ENCODE measurements at places on chromosomes 6 and 20.

GRCh38 chr20:41524980-41525613 is 93.1 kb downstream of the CHD6 start:
- DNase-seq = no peak

GRCh38 chr20:36272547-36273220 is 33.5 kb upstream of the DLGAP4 start:
- no peak for DNase-seq

DNA sequence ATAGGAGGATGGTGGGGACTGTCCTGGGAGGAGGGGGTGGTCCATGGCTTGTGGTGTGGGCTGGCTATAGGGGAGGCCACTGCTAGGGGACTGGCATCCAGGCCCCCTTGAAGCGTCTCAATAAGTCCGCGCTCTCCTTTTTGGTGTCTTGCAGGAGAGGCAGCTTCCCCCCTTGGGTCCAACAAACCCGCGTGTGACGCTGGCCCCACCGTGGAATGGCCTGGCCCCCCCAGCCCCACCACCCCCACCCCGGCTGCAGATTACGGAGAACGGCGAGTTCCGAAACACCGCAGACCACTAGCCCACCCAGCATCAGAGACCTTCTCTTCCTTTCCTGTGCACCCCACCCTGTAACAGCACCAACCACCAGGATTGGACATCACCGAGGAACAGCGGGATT is 2.8 kb upstream of the ZBTB9 start:
- no peak for DNase-seq

- no peak for DNase-seq
These were observed 28.2 kb downstream of the ZNF337 start for GRCh38 chr20:25668446-25668845.

GRCh38 chr6:166222631-166223030 is 55.0 kb upstream of the TBXT start:
- DNase-seq = no peak

GRCh38 chr6:516213-516612 is 124.7 kb downstream of the IRF4 start:
- no peak for DNase-seq

GRCh38 chr20:50968289-50968688 is 9.7 kb downstream of the MOCS3 start:
- DNase-seq = no peak

GRCh38 chr20:40433341-40433861 is 255.6 kb downstream of the MAFB start:
- no peak for DNase-seq

DNA sequence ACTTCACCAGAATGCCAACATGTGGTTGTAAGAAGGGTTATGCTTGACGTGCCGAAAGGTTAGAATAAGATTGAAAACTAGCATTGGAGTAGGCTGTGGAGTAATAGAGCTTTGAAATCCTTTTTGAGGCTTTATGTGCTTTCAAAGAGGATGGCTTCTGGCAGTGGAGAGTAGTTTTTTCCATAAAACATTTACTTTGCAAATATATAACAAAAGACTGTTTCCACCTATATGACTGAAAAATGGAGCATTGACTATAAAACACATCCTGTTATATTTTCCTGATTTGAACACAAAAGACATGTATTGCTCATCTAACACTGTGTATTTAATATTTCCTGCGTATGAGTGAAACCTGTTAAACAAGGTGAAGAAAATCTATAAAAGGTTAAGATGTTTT is 38.8 kb downstream of the ZFAND3 start:
- no peak for DNase-seq

GRCh38 chr6:38156818-38157565 is 337.5 kb downstream of the ZFAND3 start:
- no peak for DNase-seq

GRCh38 chr6:118551063-118552053 is 3.3 kb downstream of the PLN start:
- DNase-seq = peak; percentile 5

DNA sequence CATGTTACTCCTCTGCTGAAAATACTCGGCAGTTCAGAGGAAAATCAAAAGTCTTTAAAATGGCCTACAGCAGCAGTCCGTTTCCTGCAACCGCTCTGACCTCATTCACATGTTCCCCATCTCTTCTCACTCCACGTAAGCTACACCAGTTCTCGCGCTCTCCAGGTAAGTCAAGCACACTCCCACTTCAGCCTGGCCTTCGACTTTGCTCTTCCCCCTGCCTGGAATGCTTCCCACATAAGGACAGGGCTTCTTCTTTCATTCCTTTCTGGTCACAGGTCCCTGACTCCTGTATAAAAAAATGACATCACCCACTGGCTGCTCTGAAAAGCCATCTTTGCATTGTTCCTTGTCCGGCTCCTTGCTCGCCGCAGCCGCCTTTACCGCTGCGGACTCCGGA is 42.7 kb downstream of the MGME1 start:
- DNase-seq = no peak

- no peak for DNase-seq
These were observed 19.5 kb downstream of the ADNP start for GRCh38 chr20:50911716-50912115.

DNA sequence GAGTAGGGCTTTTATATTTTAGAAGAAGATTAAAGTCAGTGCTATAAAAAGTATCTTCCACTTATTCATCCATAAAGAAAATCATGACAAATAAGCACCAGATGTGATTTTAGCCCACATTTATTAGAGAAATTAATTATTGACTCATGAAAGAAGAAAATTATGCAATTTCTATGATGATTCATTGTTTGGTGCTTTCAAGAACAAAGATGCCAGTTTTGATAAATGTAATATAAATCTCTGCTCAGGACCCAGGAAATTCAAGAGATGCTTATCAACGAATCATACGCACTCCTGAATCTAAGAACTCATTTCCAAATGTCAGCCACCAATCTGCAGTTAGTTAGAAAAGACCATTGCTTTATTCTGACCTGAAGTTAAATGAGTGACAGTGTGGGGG is 211.4 kb downstream of the ARHGAP18 start:
- no peak for DNase-seq

- DNase-seq = no peak
These were observed 79.7 kb upstream of the FYN start for GRCh38 chr6:111952821-111953540.

DNA sequence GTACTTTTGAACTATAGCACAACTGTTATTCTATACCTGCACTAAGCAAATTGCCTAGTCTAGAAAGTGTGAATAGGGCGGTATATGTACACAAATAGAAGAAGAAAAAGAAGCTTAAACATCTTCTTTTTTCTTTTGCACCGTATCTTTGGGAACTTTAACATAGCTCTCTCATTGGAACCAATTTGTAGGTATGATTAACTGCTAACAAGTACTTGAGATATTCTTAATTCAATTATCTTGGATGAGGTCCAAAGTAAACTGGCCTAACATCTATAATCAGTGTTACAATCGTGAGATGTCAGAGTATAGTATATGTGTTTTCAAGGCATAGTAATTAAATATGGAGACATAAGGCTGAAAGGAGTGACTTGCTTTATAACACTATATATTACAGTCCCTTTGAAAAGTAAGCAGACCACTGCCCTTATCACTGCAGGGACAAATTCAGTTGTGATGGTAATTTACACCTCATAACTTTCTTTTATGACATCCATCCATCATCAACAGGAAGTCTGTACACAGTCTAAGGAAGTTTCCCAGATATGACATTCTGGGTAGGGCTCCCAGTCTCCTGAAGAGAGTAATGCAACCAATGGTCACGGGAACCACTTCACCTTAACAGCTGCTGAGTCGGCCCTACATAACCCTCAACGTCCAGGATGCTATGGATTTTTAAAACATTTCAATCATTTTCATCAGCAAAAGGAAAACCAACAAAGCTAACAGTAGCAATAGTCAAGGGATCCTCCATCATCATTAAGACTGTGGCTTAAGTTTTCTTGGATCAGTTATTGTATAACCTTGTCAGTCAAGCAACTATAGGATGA is 37.6 kb downstream of the NKAIN2 start:
- DNase-seq = no peak

DNA sequence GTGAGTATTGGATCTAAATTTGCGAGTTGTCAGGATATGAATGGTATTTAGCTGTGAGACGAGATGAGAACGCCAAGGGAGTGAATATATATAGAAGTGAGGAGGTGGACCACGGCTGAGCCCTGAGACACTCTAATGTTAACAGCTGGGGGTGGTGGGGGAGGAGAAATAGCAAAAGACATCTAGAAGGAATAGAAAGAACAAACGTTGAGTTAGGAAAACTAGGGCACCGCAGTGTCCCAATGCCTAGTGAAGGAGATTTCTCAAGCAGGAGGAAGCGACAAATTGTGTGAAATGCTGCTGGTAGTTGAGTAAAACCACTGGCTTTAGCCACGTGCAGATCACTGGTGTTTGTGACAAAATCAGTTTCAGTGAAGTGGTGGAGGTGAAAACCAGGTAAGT is 56.9 kb downstream of the CD164 start:
- no peak for DNase-seq

DNA sequence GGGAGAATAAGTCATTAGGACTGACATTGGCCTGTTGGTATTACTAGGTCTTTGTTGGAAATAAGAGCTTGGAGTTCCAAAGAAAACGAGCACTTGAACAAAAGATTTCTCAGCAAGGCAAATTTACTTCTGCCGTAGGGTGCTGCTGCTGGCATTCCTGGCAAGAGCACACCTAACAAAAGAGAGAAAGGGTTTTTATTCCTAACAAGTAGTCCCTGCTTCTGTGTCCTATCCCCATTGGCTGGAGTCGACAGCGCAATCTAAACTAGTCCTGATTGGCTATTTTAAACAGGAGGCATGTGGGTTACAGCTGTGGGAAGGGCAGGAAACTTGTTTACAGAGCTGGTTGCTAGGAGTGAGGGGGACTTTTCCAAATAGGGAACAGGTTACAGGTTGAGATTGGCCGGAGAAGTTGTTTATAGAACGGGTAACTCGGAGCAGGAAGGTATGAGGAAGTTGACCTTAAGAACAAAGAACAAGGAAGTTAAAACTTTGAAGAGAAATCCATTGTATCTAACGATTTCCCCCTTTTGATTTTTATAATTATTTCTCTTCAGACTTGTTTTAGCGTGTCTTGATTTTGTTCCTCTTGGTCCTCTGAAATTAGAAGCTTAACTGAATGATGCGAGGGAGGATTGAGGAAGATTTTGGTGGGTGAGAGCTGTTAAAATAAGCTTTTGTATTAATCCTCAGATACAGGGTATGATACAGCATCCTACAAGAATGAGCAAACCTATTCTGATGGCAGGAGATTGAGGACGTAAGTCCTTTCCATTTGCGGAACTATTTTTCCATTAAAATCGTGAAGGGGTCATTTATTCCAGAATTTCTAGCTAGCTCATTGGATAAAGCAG is 3.4 kb upstream of the ZNFX1 start:
- DNase-seq = no peak

GRCh38 chr6:153104220-153104619 is 26.9 kb downstream of the RGS17 start:
- no peak for DNase-seq

- no peak for DNase-seq
These were observed 6.2 kb downstream of the TRIM26 start for GRCh38 chr6:30206799-30207618.

GRCh38 chr6:7758456-7758855 is 32.6 kb downstream of the BMP6 start:
- no peak for DNase-seq

- no peak for DNase-seq
These were observed 65.9 kb downstream of the FAM135A start for GRCh38 chr6:70479236-70479635.

GRCh38 chr6:23173234-23173633 is 603.9 kb downstream of the HDGFL1 start:
- DNase-seq = no peak

Measured in GM12892 (cell line).